PC-3 (cell line): ENCODE measurements at places on chromosomes 11 and 22. TPM values are rescaled to one million over a fixed set of nuclear protein-coding genes. Genes with fewer than 3 reads are reported as not detected.

DNA sequence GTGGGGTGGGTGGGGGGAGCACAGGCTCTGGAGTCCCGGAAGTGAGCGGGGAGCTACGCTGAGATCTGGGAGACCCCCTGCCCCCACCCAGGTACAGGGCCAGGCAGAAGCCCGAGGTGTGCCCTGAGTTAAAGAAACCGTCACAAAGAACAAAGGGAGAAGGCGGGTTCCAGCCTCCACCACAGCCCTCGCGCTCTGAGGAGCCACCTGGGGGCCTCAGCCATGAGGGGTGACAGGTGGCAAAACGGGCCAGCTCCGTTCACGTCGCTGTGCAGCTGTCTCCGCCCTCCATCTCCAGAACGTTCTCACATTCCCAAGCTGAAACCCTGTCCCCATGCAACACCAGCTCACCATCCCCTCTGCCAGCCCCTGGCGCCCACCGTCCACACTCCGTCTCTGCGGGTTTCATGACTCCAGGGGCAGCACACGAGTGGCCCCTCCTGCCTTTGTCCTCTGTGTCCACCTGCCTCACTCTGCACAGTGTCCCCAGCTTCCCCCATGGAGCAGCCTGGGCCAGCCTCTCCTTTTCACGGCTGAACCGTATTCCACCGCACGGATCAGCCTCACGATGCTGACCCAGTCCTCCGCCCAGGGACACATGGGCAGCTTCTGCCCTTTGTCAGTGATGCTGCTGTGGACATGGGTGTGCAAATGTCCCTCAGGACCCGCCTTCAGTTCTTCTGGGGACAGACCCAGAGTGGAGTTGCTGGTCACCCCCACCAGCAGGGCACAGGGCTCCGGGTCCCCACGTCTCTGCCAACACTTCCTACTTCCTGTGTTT lies 1.7 kb upstream of the MUC5B start:
- H3K27me3 ChIP-seq = no peaks in the 10 kb centered on the region
- no peak overlapping the region for H3K27ac ChIP-seq
- peaks cover 28% of the 10 kb centered on the region for H3K4me1 ChIP-seq

- H3K4me3 ChIP-seq = no peak overlapping the region
- no peak overlapping the region for H3K27ac ChIP-seq
- no peaks in the 10 kb centered on the region for H3K4me1 ChIP-seq
- peak; percentile 20 for DNase-seq
- peaks cover 59% of the 10 kb centered on the region for H3K27me3 ChIP-seq
These were observed 9.8 kb downstream of the SCN4B start for GRCh38 chr11:118142809-118143208.

Gene ALDH3B1
- total RNA-seq = 26.0 and 28.1 TPM in 2 replicates

DNA sequence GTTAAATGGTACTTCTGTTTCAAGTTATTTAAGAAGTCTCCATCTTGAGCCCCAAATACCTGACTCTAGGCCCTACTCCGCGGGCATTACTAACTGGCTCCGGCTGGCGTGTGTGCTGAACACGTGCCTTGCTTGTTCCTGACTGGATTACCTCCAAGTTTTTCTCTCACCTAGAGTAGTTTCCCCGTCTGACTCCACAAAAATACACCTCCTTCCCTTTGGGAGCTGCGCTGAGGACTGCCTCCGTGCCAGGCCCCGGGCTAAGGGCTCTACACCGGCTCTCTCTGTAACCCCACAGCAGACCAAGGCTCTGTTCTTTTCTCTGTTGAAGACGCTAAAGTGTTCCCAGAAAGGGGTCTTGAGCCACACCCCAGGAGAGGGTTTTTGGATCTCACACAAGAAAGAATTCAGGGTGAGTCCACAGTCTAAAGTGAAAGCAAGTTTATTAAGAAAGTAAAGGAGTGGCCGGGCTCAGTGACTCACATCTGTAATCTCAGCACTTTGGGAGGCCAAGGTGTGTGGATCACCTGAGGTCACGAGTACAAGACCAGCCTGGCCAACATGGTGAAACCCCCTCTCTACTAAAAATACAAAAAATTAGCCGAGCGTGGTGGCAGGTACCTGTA lies 61.8 kb downstream of the ANO1 start:
- H3K27ac ChIP-seq = 0 out of 2 replicates have a peak overlapping the region, but pooled peaks have one; percentile 8
- DNase-seq = no peak
- H3K4me1 ChIP-seq = peaks cover 33% of the 10 kb centered on the region
- H3K36me3 ChIP-seq = peaks cover 51% of the 10 kb centered on the region
- H3K27me3 ChIP-seq = no peaks in the 10 kb centered on the region

GRCh38 chr11:67366546-67366945 lies 6.9 kb downstream of the CLCF1 start:
- H3K27me3 ChIP-seq = no peaks in the 10 kb centered on the region
- no peak overlapping the region for H3K27ac ChIP-seq
- H3K4me3 ChIP-seq = no peak overlapping the region
- peaks cover 12% of the 10 kb centered on the region for H3K4me1 ChIP-seq
- H3K36me3 ChIP-seq = peaks cover 42% of the 10 kb centered on the region; the same call in 1 of the 2 replicates

DNA sequence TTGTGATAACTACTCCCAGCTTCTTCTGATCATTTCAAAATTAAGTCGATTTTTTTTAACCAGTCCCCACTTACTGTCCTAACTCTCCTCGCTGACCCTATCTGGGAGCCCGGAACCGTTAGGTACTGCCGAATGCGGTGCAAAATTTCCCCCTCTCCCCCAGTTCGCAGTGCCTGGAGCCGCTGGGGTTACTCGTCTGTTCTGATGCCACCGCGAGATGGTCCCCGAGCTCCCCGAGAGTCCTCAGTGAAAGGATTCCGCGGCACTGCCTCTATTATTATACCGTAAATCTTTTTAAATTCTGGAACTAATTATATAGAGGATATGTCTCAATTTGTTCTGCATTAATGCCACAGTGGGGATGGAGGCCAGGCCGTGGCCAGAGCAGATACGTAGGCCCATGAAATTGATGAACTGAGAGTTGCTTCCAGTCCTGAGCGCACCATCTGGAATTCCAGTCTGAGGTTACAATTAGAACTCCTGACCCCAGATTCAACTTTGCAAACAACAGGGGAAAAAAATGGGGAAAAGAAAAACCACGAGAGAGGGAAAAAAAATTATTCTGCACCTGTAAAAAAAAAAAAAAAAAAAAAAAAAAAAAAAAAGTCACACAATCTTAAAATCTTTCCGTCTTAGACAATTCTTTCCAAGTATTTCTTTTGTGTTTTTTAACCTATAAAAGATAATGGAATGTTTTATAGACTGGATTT lies 4.3 kb upstream of the WT1 start:
- H3K27ac ChIP-seq = no peak overlapping the region
- no peaks in the 10 kb centered on the region for H3K27me3 ChIP-seq
- H3K4me1 ChIP-seq = peaks cover 7% of the 10 kb centered on the region; the same call in 1 of the 2 replicates

Gene ELMOD1
- not detected in 2 replicates for total RNA-seq

- DNase-seq = no peak
- H3K27ac ChIP-seq = no peak overlapping the region
- peaks cover 22% of the 10 kb centered on the region; the same call in 1 of the 2 replicates for H3K4me1 ChIP-seq
- H3K4me3 ChIP-seq = no peak overlapping the region
- no peaks in the 10 kb centered on the region for H3K27me3 ChIP-seq
- no peaks in the 10 kb centered on the region; the same call in 1 of the 2 replicates for H3K36me3 ChIP-seq
These were observed 40.3 kb downstream of the IRAG1 start for GRCh38 chr11:10653261-10653660.
